NB4 (cell line): ENCODE measurements at places on chromosomes 5 and 9.

DNA sequence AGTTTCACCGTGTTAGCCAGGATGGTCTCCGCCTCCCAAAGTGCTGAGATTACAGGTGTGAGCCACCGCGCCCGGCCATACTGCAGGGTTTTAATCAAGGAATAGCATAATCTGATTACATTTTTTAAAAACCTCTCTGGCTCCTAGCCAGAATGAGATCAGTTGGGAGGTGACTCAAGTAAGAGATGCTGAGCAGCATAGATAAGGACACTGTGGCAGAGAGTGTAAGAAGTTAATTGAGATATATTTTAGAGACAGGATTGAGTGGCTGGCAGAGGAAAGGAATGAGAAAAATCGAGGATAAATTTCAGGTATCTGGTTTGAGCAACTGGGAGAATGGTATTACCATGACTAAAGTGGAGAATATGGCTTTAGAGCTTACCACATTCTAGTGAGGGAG is 7.3 kb upstream of the RIGI start:
- DNase-seq: no peak

- DNase-seq: no peak
Observed at GRCh38 chr9:103734471-103734870, 359.6 kb upstream of the SMC2 start.

- DNase-seq: no peak
Observed at GRCh38 chr9:133696071-133696472, 42.1 kb downstream of the SARDH start.

GRCh38 chr5:28766565-28767158 is 1728.3 kb upstream of the CDH9 start:
- peak; percentile 59 for DNase-seq

- DNase-seq: no peak
Observed at GRCh38 chr5:153952893-153953292, 85.8 kb downstream of the FAM114A2 start.
